ENCODE measurements at places on chromosomes 3 and 15.
A peak's percentile ranks its signal among the peaks of the same experiment; 100 is the strongest.

DNA sequence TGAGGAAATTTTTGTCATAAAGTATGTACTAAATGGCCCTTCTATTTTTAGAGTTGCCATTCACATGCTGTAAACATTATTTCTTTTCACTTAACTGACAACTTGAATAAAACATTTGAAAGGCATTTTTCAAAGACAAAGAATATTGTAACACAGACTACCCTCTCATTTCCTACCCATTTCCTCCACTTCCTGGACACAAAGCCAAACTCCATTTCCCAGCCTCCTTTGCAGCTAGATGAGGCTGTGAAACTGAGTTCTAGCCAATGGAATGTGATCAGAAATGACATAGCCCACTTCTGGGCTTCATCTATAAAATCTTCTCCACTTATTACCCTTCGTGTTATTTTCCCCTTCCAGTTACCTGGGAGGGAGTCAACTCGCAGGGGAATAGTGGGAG is 288.9 kb upstream of the DPH6 start:
- H3K4me3 ChIP-seq = no peak overlapping the region
- H3K4me1 ChIP-seq = no peaks in the 10 kb centered on the region
- H3K36me3 ChIP-seq = no peaks in the 10 kb centered on the region

DNA sequence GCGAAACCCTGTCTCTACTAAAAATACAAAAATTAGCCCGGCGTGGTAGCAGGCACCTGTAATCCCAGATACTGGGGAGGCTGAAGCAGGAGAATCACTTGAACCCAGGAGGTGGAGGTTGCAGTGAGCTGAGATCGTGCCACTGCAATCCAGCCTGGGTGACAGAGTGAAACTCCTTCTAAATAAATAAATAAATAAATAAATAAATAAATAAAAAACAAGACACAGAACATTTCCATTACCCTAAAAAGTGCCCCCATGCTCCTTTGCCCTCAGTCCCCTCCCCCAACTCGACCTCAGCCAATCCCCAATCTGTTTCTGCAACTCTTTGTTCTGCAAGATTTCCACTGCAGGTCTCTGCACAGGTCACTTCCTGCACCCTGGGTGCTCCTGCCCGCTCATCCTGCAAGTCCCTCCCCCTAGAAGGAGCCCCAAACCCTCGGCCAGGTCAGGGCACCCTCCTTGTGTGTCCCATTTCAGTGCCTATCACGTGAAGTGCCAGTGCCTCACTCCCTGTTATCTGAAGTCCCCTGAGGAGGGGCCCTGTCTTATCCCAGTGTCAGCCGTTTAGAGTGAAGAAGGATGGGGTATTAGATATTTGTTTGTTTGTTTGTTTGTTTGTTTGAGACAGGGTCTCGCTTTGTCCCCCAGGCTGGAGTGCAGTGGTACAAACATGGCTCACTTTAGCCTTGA is 1.1 kb downstream of the FAM240A start:
- no peak overlapping the region for H3K27ac ChIP-seq
- no peaks in the 10 kb centered on the region for H3K27me3 ChIP-seq
- no peaks in the 10 kb centered on the region for H3K4me1 ChIP-seq
- no peaks in the 10 kb centered on the region for H3K36me3 ChIP-seq
- no peak overlapping the region for H3K4me3 ChIP-seq

- no peak overlapping the region for H3K4me3 ChIP-seq
- no peak for DNase-seq
- H3K4me1 ChIP-seq = no peaks in the 10 kb centered on the region
- H3K27me3 ChIP-seq = no peaks in the 10 kb centered on the region
Measured at GRCh38 chr15:76382987-76383728, 46.6 kb downstream of the ISL2 start.

- no peak overlapping the region for H3K27ac ChIP-seq
- H3K4me1 ChIP-seq = no peaks in the 10 kb centered on the region
- H3K4me3 ChIP-seq = no peak overlapping the region
- no peaks in the 10 kb centered on the region for H3K36me3 ChIP-seq
- no peaks in the 10 kb centered on the region for H3K27me3 ChIP-seq
Measured at GRCh38 chr3:189573004-189573403, 58.2 kb upstream of the TP63 start.

- H3K4me3 ChIP-seq = peak overlapping the region; percentile 7
- H3K27ac ChIP-seq = peak overlapping the region; percentile 98
- no peaks in the 10 kb centered on the region for H3K27me3 ChIP-seq
Measured at GRCh38 chr15:92907896-92908712, 8.0 kb downstream of the CHD2 start.
